Activated CD4-positive, alpha-beta T cell treated with anti-CD3 and anti-CD28 coated beads, Interleukin-10, Interleukin-2, amounts not matched to agents 100 ng/mL and 50 ng/mL, durations not matched to agents 16 hours and 8 hours (primary cell): ENCODE measurements at places on chromosomes 6 and 20.

DNA sequence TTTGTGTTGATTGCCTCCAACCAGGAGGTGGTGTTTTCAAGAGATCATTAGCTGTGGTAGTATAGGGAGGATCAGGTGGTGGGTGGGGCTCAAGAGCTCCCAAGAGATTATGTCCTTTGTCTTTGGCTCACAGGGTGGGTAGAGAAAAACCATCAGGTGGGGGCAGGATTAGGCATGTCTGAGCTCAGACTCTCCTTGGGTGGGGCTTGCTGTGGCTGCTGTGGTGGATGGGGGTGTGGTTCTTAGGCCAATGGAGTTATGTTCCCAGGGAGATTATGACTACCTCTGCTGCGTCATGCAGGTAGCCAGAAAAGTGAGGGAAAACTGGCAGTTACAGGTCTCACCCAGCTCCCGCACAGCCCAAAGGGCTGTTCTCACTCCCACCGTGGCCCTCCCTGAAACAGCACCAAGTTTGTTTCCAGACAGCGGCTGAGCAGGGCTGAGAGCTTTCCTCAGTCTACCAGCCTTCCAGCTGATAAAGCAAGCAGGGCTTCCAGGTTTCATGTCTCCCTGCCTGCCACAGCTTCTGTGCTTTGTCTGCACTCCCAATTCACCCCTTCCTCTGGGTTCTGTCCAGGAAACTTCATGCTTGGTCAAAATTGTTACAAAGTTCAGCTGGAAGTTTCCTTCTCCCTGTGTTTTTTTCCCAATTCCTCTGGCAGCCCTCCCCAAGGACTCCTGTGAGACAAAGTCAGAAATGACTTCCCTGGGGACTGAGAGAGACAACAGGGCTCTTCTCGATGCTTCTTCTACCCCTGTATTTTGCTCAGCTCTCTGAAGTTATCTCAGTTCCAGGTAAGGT, 481.1 kb upstream of the MAN1A1 start:
- no peak for DNase-seq

DNA sequence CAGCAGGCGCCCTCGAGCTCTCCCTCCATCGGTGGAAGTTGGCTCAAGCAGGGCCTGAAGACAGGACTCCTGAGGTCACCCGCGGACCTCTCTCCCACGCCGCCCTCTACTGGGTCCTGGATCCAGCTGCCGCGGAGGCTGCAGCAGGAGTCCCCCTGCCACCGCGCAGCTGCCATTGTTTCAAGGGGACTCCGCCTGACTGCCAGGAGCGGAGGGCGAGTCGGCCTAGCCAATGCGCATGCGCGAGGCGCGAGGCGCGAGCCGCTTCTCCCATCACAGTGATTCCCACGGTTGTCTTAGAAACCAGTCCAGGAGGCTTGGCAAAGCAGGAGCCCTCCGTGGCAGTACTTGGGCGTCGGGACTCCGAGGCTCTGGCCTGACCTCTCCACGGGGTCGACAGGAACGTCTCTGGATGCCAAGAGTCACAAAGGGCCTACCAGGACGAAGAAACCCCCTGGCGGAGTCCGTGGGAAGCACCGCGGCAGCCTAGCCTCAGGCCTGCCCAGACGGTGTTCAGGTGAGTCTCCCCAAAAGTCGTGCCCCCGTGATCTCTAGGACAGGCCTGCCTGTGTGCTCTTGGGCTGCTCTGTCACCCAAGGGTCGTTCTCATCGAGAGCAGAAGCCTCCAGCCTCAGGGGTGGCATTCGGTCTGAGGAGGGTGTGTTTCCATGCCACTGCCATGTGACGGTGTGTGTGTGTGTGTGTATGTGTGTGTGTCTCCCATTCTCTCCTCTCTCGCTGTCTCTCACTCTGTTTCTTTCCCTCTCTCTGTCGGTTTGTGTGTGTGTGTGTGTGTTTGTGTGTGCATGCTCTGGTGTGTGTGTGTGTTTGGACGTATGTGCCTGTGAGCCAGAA, 290.6 kb upstream of the ZNF337 start:
- DNase-seq: peak; percentile 55

GRCh38 chr6:170236131-170236836, 54.6 kb downstream of the DLL1 start:
- no peak for DNase-seq

GRCh38 chr6:144094731-144095133, 641 bp downstream of the SF3B5 start:
- peak; percentile 15 for DNase-seq

GRCh38 chr6:170085475-170086401, 205.1 kb downstream of the DLL1 start:
- no peak for DNase-seq

DNA sequence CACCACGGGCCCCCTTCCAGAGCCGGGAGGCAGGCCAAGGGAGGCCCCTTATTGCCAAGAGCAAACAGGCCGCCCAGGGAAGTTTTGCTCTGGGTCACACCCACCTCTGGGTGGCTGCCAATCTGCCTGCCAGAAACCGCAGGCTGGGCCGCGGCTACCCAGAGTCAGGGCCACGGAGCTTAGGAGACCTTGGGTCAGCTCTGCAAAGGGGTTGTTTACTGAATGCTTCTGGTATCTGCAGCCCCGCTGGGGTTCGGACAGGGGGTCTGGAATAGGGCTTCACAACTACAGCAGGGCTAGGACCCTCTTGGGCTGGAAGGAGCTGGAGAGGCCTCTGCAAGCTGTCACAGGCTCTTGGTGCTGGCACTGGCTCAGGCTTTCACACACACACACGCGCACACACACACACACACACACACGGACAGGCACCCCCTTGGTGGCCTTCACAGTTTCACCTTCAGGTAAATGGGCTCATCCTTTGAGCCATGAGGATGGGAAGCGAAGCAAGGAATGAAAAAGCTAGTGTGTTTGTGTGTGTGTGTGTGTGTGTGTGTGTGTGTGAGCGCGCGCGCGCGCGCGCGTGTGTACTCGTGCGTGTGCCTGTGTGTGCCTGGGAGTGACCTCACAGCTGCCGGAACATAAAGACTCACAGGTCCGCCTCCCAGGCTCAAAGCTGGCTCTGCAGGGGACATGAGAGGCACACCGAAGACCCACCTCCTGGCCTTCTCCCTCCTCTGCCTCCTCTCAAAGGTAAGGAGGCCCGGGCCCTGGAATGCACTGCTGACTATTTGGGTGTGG, at the start of gene CCN5:
TSS of gene CCN5 (plus strand) at position 669 of the 798 bp plus-strand sequence. CDS start at position 691, 22 bp downstream.
- DNase-seq: no peak

- DNase-seq: no peak
These were observed 359.0 kb downstream of the ZFAND3 start for GRCh38 chr6:38178584-38178886.

- peak; percentile 8 for DNase-seq
These were observed at the start of gene CNR1 for GRCh38 chr6:88165844-88166492. Gene CNR1, minus strand, starts transcription at chr6:88166347. Its CDS starts 21,073 bp downstream, at chr6:88145274.

DNA sequence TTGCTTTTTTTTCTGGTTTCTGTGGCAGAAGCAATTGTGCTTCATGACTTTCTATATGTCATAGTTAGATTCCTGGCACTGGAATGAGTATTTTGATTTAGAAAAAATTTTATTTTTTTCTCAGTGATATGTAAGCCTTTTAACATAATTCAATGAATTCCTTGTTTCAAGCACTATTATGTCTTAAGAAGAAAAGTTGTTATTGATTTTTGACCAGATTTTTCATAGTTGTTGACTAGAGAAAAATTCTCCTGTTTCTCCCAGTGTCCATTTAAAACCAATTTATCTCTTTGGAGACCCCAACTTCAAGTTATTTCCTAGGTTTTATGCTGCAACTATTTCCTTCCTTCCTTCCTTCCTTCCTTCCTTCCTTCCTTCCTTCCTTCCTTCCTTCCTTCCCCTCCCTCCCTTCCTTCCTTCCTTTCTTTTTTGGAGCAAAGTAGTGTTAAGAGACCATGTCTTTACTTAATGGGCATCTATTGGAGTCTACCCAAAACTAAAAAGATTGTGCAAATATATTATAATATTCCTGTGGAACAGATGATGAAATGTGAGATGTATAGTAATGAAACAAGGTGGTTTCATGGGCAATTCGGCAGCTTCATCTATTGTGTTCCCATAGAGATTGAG, 346.9 kb downstream of the RNF144B start:
- no peak for DNase-seq

DNA sequence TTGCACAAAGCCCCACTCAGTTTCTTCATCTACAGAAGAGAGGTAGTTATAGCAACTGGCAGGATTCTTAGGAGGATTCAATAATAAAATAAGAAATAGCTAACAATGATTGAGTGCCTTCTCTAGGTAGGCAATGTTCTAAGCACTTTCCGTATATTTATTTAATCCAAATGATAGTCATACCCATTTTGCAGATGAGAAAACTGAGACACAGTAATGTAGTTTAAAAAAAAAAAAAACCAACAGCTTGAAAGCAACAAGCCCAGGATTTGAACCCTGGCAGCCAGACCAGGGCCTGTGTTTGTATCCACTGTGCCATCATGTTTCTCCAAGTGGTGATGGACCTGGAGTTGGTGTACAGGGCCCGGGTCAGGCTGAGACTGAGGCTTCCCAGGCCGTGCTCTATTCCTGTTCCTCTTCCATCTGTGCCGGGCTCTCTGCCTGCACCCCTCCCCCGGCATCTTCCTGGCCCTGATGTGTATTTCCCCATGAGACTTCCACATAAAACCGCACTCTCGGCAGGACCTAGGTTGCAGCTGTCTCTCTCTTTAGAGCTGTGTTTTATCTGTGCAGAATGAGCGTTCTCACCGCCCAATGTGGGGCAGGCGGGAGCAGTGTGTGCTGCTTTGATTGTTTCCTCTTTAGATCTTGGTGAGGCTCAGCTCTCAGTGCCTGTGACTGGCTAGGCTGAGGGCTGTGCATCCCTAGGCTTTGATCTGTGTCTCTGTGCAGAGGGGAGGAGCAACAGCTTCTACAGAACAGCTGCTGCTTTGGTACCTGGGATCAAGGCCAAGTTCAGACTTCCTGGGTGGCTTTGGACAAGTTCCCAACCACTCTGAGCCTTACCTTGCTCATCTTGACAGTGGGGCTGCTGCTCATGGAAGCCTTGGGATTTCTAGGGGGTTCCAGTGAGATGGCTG, 49.5 kb downstream of the TOX2 start:
- DNase-seq: peak; percentile 39

DNA sequence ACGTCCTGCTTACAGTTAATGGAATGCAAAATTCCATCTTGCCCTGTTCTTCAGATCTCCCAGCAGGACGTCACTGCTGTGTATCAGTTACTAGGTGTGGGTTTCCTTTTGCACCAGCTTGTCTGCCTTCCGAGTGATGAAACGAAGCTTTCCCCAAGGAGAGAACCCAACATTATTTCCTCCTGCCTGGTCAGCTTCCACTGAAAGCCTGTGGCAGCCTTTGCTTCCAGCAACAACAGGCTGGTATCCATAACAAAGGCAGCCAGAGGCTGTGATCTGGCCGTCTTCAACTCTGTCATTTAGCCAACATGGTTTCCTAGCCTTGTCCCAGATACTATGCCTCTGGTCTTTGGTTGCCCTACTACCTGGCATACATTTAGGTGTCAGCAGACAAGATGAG, 78.9 kb upstream of the HEY2 start:
- no peak for DNase-seq

DNA sequence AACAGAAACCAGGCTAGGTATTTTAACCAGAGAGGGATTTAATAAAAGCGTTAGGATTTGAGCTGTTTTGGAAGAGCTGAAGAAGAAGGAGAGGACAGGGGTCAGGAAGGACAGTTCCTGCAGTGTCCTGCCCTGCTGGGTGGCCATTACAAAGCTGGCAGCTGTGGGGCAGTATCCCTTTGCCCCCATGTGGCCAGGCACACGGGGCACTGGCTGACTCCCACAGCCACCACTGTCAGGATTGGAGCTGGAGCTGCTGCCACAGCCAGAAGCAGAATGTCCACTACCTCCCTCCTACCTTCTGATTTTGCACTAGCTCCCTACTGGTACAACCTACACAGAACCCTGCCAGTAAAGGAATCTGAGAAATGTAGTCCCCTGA, 46.5 kb downstream of the SLC22A3 start:
- no peak for DNase-seq

DNA sequence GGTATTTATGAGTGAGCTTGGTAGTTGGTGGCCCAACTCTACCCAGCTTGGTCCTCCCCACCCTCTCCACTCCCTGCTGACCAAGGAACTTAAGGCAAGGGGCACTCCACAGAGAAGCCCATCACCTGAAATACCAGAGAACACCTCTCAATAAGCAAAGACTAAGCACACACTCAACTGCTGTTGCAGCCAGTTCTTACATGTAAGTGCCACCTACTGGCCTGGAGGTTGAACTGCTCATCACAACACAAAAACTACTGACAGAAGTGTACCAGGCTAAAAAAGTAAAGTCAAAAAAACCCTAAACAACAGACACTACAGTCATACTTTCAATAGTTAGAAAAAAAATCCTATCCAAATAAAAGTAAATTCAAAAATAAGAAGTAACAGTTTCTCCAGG, 146.2 kb downstream of the FAM83B start:
- DNase-seq: peak; percentile 2
